Thymus (tissue), 14 donors: ENCODE measurements at places on chromosomes 2 and 18. TPM values are rescaled to one million over a fixed set of nuclear protein-coding genes. Genes with fewer than 3 reads are reported as not detected.

The KLHL30 gene
- total RNA-seq = 0.05 TPM

GRCh38 chr2:37026050-37026449 lies 58.1 kb downstream of the HEATR5B start:
- no peak for DNase-seq

GRCh38 chr2:49037197-49037596 lies 117.1 kb downstream of the FSHR start:
- no peak for DNase-seq

GRCh38 chr2:112776113-112776512 lies 8.2 kb downstream of the IL1A start:
- DNase-seq = no peak

DNA sequence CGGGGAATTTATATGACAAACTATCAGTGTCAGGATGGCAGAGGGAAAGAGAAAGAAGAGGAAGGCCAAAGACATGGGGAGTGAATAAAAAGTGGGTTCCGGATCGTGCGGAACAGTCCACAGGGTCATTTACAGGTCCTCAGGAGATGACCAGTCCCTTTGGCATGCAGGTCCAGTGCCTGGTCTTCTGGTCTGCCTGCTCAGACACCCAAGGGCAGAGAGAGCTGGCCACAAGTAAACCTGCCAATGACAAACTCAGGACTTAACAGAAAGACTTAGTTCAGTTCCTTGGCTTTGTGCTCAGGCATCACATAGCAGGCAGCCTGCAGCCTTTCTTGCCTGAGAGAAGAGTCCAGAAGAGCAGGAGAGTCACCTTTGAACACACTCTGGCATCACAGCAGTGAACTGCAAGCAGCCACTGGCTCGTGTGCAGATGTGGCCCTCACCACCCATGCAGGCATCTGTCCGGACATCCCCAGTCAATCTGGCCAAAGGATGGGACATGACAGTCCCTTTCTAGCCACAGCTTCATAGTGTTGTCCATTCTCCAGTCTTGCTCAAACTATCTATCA lies 14.0 kb downstream of the TMEM127 start:
- no peak for DNase-seq

DNA sequence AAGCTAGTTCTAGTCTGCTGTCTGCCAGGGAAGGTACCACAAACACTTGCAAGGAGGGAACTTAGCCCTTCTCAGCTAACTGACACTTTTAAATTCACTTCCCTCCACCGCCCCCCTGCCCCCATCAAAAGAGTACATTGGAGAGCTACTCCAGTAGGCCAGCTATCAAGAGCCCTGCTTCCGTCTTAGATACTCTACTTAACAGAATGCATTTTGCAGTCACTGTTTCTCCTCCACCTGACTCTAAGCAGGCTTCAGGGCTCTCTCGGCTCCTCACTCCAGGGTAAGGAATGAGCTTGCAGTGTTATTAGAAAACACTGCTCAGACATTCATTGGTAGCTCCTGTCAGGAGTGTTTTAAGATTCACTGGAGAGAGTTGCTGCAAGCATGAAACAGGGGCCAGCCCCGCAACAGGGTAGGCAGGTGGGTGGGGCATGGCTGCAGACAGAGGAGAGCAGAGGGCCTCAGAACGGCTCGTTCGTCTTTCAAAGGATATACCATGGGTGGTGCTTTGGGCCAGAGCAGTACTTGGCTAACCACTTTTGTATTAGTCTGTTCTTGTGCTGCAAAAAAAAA lies 35.3 kb upstream of the PDCL3 start:
- DNase-seq = no peak

DNA sequence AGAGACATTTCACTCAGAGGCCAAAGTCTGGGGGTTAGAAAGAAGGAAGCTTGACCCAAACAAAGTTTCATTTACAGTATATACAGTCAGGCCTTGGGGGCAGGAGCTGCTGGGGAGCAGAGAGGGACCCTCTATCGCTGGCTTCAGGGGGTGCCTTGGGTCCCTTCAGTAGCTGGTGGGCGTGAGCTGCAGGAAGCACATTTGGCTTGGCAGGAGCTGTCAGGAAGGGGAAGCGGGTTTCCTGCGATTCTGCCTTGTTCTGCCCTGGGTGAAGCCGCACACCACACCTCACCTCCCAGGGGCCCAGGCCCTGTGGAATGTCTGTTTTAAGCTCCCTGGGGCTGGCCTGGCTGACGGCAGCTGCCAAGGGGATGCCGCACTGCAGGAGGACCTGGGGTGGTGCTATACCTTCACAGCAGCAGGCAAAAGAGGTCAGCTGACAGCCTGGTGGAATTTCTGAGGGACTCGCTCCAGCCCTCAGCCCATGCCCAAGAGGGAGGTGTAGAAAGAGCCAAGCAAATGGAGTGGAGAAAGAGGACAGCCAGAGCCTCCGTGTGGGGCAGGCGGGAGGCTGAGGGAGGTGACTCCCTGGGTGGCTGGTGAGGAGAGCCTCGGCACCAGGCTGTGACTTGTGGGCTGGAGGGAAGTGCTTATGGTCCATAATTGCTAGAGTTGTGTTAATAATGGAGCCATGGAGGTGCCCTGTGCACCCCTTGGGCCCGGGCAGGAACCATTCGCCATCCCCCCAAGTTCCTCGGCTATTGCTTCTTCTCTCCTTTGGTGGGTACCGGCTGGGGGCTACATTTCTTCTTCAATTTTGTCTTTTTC lies 43.9 kb downstream of the PSD4 start:
- DNase-seq = no peak

DNA sequence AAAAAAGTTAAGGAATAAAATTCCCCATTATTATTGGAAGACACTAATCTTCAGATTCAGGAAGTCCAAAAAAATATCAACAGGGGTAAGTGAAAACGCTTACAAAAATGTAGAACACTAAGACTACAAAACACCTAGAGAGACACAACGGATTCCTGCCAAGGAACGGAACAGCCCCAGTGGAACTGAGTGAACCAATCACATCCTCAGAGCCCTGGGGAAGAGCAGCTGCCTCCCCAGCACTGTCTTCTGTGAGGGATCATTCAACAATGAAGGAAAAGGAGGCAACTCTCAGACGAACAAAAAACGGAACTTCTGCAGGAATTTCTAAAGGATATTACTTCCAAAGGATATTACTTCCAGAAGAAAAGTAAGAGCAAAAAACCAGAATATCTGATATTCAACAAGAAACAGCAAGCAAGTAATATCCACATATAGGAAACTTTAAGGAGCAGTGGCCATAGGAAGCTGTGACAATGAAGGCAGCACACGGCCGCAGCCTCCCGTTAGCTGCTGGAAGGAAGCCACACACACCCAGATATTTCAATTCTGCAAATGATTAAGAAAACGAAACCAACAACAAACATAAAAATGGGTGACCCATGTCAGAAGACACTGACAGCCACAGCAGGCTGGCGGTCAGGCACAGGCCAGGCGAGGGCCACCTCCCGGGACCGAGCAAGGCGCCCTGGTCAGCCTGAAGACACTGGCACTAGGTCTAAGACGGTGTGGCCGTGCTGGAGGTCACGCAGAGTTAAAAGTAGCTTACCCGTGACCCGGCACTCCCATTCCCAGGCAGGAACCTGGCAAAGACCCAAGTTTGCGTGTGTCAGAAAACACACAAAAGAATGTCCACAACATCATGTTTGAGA lies 81.8 kb downstream of the HDAC4 start:
- no peak for DNase-seq
